ENCODE measurements at places on chromosomes 13 and 19.
A peak's percentile ranks its signal among the peaks of the same experiment; 100 is the strongest.

- DNase-seq, result no peak
Observed at GRCh38 chr19:55152017-55152416, 3.0 kb upstream of the TNNT1 start.

GRCh38 chr13:112756081-112756480, 66.2 kb downstream of the ATP11A start:
- no peak for DNase-seq

- DNase-seq, result no peak
Observed at GRCh38 chr13:98512774-98513665, 63.9 kb downstream of the STK24 start.

- no peak for DNase-seq
Observed at GRCh38 chr13:99743094-99743493, 228.5 kb downstream of the ZIC5 start.

GRCh38 chr13:25292301-25292700, 5.0 kb upstream of the MTMR6 start:
- DNase-seq, result no peak

GRCh38 chr13:79231887-79232286, 174.2 kb downstream of the RBM26 start:
- no peak for DNase-seq

GRCh38 chr13:76245920-76246319, 609.8 kb downstream of the LMO7 start:
- no peak for DNase-seq

- no peak for DNase-seq
Observed at GRCh38 chr13:99004978-99005377, 27.1 kb upstream of the DOCK9 start.

DNA sequence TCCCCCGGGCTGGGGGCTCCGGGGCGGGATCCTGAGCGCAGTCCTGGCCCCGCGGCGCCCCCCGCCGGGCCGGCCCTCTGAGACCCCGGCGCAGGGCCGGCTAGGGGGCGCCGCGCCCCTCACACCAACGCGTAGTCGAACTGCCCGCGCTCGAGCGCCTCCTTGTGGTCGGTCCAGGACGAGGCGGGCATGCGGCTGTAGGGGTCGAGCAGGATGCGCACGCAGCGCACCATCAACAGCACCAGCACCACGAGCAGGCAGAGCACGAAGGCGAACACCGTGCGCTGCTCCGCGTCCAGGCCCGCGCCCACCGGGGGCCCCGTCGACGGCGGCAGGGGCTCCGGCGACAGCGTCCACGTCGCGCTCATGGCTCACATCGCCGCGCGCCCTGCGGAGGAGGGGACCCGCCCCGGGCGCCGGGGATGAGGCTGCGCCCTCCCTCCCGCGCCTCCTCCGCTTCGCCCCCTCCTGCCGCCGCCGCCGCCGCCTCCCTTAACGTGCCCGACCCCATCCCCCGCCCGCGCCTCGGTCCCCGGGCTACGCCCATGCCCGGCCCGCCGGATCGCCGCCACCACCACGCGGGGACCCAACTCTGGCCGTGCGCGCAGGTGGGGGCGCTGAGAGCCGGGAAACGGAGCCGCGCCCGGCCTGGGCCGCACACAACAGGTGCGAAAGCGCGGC, 624 bp downstream of the CTXN1 start:
- DNase-seq, result peak; percentile 80

- DNase-seq, result peak; percentile 17
Observed at GRCh38 chr13:29439601-29440388, 155.7 kb downstream of the SLC7A1 start.

- DNase-seq, result peak; percentile 79
Observed at GRCh38 chr19:35643255-35644205, 2.0 kb downstream of the ETV2 start.

DNA sequence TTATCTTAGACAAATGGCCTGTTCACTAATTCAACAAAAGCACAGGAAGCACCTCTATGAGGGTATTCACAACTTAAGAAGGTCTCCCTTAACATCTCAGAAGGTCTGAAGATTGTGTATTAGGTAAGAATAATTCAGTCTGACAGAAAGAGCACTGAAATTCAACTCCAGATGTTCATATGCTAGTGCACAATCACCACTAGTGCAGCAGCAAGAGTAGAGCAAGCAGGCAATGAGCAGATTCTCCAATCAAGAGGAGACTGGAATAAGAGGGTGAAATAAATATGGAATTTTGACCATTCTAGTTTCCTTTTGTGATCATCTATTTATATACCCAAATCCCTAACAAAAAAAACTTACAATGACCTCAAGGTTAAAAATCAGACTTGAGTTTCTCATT, 52.0 kb downstream of the MPHOSPH8 start:
- DNase-seq, result no peak

GRCh38 chr19:3250675-3251074, 26.2 kb downstream of the CELF5 start:
- DNase-seq, result peak; percentile 29

GRCh38 chr13:71460211-71460610, 406.8 kb downstream of the DACH1 start:
- DNase-seq, result peak; percentile 32

- no peak for DNase-seq
Observed at GRCh38 chr19:5951338-5951861, 26.5 kb downstream of the RANBP3 start.

- DNase-seq, result peak; percentile 17
Observed at GRCh38 chr13:44474122-44474910, 100.7 kb downstream of the SERP2 start.

DNA sequence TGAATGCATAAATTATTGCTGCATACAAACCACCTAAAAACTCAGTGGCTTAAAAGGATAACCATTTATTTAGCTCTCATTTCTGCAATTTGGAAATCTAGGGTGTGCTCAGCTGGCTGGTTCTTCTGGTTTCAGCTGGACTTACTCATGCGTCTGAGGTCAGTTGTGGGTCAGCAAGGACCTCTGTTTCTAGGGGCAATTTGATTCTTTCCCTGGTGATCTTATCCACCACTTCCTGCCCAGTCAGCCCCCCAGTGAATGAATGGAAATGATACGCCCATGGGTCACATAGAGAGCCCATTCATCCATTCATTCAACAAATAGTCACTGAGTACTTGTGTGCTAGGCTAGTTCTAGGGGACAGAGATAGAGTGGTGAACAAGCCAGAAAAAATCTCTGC, 9.9 kb downstream of the FXYD5 start:
- DNase-seq, result no peak

Data from fibroblast of pulmonary artery (primary cell).